ENCODE measurements at places on chromosomes 3 and 15.

- no peak for DNase-seq
Observed at GRCh38 chr15:74783808-74784175, 1.9 kb downstream of the CSK start.

- no peak for DNase-seq
Observed at GRCh38 chr3:58296269-58296668, 9.8 kb upstream of the RPP14 start.

- no peak for DNase-seq
Observed at GRCh38 chr3:171677706-171678105, 132.6 kb downstream of the PLD1 start.

DNA sequence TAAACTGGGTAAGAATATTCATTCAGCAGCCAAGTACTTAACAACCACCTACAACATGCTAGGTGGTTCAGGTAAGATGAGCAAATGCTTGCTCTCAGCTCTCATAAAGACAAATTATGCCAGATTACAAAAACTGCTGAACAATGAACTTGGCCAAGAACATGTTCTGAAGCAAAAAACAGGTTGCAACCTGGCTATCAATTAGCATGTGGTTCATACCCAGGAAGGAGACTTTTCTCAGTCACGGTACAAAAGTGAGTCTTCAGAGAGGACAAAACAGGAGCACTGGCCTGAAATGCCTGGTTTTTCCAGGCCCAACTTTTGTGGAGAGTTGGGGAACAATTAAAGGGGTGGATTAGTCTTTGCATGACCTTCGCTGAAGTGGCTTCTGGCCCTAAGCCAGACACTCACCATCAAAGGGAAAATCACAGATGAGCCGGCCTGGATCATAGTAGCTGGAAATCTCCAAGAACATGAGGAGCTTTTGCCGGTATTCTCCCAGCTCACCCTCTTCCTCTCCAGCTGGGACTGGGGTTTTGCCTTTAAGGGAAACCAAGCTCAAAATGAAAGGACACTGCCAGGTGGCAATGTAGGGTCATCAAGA lies 7.6 kb upstream of the PLA2G4F start:
- DNase-seq, result no peak

DNA sequence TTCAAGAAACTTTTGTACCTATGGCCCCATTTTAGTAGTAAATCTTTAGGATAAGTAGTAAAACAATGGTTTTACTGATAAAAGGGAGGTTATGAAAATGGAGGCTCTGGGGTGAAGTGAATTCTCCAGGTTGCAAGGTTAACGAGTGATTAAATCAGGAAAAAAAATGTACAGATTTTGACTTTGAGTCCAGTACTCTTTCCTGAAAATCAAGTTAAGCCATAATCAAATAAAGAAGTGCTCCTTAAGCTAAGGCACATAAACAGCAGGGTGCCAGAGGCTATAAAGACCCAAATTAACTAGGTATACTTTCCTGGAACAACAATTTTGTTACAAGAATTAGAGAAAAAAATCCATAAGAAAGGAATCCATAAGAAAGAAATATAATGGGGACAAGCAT lies 114.7 kb downstream of the DPH6 start:
- no peak for DNase-seq

DNA sequence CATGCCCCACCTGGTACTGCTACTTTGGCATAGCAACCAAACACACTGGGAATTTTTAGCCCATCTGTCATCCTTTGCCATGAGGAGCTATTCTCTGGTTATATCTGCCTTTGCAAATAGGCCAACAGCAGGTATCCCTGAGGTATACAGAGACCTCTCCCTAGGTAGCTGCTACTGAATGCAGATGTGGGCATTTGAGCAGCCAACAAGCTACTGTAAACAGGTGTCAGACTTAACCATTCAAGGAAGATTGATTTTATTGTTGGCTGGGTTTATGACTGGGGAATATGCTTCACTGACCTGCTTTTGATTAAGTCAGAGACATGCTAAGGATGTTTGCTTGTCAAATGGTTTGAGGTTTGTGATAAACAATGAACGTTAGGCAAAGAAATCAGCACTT lies 183.2 kb downstream of the OXSM start:
- no peak for DNase-seq

DNA sequence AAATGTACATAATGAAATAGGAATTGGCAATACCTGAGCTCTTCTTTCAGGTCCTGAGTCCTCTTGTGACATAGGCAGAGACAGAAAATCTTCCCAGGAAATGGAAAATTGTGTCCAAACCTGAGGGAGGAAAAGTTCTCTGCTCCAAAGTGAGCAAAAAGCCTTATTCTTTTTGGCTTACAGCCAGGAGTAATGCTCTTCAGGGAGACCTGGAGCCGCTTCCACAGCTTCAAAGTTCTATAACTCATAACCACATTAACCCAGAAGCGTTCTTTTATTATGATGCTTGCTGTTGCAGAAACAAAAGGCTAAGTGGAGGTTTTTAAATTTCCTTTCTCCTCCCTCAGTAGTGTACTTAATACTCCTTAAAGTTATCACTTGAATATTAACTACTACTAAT lies 633 bp downstream of the IGSF10 start:
- no peak for DNase-seq

DNA sequence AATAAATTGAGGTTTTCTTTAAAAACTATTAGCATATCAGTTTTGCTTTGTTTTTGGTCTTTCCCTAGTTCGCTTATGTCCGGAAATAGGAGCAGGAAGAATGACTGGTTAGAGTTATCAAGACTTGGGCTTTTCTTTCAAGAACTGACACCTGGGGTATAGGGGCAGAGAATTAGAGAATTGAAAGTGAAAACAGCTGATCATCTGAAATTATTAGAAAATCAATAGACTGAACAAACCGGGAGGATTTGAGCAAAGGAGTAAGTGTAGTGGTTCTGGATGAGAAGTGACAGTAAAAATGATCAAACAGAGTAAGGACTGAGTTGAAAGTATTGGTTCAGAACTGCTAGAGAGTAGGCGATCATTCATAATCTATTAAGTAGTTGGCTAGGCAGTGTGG lies 6.0 kb downstream of the MINDY2 start:
- no peak for DNase-seq

- DNase-seq, result no peak
Observed at GRCh38 chr3:31184261-31185061, 290.0 kb upstream of the GADL1 start.

- DNase-seq, result no peak
Observed at GRCh38 chr3:43015991-43016865, 37.1 kb downstream of the GASK1A start.

GRCh38 chr15:57500256-57500655 lies 91.4 kb upstream of the MYZAP start:
- no peak for DNase-seq

DNA sequence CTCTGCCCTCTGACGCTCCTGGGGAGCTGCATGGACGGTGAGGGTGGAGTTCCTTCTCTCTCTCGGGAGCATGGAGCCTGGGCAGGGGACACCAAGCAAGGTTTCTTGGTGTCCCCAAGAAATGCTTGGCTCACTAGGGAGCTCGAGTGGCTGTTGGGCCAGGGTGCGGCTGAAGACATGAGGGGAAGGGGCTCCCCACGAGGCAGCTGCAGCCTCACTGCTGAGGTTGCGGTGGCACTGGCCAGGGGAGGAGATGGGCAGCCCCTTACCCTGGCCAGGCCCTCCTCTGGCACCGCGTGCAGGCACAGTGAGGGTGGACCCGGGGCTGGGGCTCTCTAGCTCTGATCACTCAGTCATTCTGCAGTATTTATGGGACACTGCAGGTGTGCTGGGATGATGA lies 43.5 kb upstream of the SLC41A3 start:
- DNase-seq, result no peak

- no peak for DNase-seq
Observed at GRCh38 chr3:43285644-43286043, 696 bp upstream of the SNRK start.

GRCh38 chr15:80203361-80203885 lies 48.6 kb downstream of the CTXND1 start:
- DNase-seq, result no peak

DNA sequence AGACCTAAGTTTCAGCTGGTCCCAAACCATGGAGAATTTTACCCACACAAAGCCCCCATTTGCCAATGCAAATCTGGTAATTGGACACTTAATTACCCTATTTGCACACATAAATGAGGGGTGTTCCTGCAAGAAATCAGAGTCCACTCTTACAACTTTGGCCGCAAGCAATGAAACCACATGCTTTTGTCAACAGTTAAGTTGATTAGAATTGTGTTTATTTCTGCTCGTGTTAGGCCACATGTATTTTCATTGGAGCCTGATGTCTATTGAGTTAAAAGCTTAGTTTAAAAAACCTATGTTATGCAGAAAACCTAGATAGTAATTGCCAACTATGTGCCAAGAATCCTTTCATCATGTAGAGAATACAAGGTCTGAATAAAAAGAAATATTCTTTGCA lies 153.8 kb upstream of the CMC1 start:
- no peak for DNase-seq

DNA sequence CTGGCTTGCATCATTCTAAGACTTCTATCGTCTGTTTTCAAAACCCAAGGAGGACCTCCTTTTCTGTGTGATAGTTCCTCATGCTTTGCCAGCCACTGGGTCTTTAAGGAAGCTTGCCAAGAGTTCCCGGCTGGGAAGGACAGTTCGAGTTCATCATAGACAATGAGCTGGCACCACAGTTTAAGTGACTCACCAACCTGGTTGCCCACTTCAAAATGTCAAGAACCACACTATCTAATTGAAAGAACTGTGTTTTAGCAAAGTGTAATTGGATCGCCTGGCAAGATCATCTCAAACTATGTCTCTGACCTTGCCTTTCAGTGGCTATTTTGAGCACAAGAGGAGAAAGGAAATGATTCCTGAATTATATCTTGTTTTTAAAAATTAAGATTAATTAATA lies 27.9 kb downstream of the SOX2 start:
- DNase-seq, result no peak

All from activated CD4-positive, alpha-beta T cell treated with anti-CD3 and anti-CD28 coated beads for 36 hours (primary cell).